ENCODE measurements at places on chromosomes 2 and 18.

GRCh38 chr2:201182650-201183364 is at the start of gene CASP10:
Gene CASP10 (plus strand): TSS chr2:201183141. CDS start chr2:201185778, 2,637 bp downstream.
- peak; percentile 68 for DNase-seq

DNA sequence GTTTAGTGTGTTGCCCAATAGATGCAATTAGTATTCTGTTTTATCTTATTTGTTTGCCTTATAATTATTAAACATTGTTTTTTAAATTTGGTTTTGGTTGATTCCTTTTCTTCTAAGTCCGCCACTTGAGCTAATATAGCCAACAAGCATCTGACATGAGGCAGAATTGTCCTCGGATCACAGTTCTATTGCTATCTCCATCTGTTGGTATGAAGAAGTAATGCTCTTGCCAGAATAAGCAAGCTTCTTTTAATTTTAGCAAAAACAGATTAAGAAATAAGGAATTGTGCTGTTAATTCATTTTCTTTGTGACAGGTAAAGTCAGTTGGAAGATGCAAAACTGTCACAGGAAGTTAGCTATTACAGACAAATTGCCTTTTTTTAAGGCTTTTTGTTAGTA is 54.3 kb downstream of the R3HDM1 start:
- no peak for DNase-seq

GRCh38 chr2:233756429-233757081 is 3.5 kb upstream of the UGT1A1 start:
- no peak for DNase-seq

DNA sequence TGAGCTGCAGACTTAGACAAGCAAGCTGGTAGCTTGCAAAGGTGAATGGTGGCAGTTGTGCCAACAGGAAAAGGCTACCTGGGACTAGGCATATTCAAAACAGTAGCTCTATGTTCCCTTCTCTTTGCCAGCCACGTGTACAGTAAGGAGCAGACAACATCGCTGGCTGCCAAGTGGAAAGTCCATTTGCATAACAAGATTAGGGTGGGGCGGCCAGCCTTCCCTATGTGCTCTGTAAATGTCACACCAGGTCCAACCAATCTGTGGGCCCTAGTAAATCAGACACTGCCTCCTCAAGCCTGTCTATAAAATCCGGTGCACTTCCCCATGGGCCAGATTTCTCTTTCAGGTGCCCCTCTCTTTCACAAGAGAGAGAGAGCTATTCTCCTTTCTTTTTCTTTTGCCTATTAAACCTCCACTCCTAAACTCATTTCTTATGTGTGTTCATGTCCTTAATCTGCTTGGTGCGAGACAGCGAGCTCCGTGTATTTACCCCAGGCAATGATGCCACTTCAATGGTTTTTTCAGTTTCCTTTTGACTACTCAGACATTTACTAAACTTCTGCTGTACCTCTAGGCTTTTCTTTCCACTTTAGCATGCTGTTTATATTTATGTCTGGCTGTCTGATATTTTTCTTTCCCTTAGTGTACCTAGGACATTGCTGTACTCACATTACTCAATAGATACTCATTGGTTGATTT is 297.4 kb upstream of the GCFC2 start:
- no peak for DNase-seq

DNA sequence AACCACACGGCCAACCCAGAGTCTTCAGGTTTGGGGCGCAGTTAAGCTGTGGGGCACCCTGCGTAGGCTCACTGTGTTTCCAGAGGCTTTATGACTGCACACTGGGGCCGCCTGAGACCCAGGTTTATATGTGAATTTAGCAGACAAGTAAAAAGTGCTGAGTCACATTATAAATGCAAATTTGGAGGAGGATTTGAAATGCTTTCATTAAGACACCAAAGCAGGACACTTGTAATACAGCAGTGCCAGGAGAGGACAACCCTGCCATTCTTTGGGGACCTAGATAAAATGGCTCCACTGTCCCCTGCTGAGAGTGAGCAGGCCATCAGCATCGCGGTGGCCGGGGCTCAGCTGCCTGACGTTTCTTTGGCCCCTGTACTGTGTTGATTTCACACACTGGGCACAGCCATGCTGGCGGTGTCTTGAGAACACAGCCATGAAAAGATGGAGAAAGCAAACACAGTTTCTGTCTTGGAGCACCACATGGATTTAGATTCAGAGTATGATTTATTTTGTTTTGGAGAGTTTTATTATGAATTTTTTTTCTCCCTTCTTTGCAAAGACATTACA is 10.2 kb downstream of the ACKR3 start:
- no peak for DNase-seq

- no peak for DNase-seq
These were observed 13.7 kb downstream of the NGEF start for GRCh38 chr2:232999354-232999753.

DNA sequence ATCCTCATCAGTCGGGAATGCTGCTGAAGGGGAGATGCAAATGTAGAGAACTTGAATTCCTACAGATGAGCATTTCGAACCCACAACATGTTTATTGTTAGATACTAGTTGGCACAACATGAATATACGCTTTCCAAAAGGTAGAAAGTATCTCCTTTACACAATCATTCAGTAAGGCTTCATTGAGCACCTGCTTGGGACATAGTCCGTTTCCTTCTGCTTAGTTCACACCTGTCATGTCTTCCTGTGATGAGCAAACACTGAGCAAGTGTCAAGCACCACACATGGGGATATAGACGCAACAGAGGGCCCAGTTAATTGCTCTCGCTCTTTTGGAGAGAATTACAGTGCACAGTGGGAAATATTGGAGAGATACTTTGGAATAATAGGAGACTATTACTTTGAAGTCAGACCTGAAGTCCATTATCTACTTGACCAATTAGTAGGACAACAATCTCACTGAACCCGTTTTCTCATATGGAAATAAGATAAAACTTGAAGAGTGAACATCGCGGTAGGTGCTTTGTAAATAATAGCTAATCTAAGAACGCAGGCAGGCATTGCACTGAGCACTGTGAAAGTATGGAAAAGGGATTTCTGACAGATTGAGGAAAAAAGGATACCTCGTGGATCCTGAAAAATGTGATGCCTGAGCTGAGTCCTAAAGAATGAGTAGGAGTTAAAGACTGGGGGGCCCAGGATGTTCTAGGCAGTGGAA is 1.2 kb downstream of the CPSF3 start:
- DNase-seq, result peak; percentile 22

DNA sequence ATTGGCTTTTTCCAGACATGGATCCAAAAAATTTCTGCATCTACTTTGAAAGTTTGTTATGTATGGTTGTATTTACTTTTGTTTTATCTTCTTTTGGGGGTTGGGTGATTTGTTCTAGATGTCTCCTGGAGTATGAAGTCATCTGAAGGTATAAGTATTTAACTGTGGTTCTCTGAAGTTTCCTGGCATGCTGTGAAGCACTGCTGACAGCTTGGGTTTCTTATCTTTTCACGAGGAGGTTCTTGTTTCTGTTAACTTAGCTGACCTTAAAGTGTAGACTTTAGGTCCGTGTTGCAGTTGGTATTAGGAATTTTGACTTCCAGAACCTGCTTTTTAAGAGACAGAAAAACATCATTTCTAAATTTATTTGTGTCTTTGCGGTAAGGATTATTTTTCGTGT is 15.9 kb downstream of the GLS start:
- no peak for DNase-seq

- no peak for DNase-seq
These were observed 400.2 kb upstream of the SPHKAP start for GRCh38 chr2:228581731-228582130.

- no peak for DNase-seq
These were observed 114.7 kb upstream of the CYP1B1 start for GRCh38 chr2:38190542-38191218.

GRCh38 chr2:217420854-217421253 is 561.0 kb upstream of the TNP1 start:
- no peak for DNase-seq

DNA sequence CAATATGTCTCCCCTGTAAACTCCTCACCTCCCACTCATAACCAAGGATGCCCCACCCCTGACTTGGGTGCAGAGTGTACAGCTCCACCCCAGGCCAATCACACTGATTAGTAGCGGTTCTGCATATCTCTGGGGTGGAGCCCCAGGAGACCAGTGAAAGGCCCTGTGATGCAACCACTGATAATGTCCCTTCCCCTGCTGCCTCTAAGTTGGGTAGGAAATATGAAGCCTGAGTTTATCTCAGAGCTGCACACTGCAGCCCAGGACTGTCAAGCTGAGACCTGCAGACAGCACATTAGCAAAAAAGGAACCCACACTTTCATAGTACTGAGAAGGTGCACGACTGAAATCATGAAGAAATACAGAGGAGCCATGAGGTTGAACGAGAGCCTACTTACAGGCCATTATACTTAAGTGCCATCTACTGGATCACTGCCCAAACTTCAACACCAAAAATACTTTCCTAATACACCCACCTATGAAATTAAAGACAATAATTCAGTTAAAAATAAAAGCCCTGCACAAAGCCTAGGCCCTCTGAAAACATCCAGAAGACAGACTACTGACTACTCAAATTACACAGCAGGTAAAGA is 455.4 kb upstream of the LRRTM4 start:
- DNase-seq, result no peak

- no peak for DNase-seq
These were observed 92.3 kb upstream of the THUMPD2 start for GRCh38 chr2:39871291-39871761.

- no peak for DNase-seq
These were observed 26.6 kb downstream of the ONECUT2 start for GRCh38 chr18:57461652-57462269.

- no peak for DNase-seq
These were observed 84.3 kb downstream of the PPP1R1C start for GRCh38 chr2:182069908-182070307.

- DNase-seq, result no peak
These were observed 4.6 kb upstream of the MLPH start for GRCh38 chr2:237482485-237482884.

GRCh38 chr2:203022751-203023150 is 8.1 kb downstream of the NBEAL1 start:
- DNase-seq, result no peak

GRCh38 chr2:130339885-130340745 is 2.6 kb upstream of the IMP4 start:
- no peak for DNase-seq

All from activated CD4-positive, alpha-beta T cell treated with anti-CD3 and anti-CD28 coated beads, Interleukin-2, amount 50 U/mL, for 16 hours (primary cell).